ENCODE measurements at places on chromosomes 16 and 17.

- no peak for DNase-seq
Observed at GRCh38 chr16:11224096-11224893, 31.7 kb downstream of the SOCS1 start.

GRCh38 chr17:61015966-61016365 is 338.3 kb downstream of the BCAS3 start:
- no peak for DNase-seq

DNA sequence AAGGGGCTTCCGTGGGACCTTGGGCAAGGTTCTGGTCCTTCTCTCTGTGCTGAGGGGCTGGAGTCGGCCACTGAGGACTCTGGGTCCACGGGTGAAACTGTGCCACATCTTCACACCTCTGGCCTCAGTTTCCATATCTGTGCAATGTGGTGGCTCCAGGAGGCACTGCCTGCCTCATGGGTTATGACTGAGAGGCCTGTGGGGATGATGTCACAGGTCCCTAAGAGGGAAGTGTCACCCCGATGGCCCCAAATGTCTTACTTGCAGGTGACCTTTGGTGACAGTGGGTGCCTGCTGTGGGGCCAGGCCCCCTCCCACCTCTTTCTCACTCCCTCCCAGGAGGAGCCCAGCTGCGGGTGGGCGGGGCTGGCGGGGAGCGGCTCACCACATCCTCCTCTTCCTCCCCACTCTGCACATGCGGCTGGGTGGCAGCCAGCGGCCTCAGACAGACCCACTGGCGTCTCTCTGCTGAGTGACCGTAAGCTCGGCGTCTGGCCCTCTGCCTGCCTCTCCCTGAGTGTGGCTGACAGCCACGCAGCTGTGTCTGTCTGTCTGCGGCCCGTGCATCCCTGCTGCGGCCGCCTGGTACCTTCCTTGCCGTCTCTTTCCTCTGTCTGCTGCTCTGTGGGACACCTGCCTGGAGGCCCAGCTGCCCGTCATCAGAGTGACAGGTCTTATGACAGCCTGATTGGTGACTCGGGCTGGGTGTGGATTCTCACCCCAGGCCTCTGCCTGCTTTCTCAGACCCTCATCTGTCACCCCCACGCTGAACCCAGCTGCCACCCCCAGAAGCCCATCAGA is at the start of gene IL21R:
Gene IL21R, plus strand, starts transcription at position 407 of the 801 bp plus-strand sequence. CDS start 27,898 bp downstream, outside the sequence.
- DNase-seq: peak; percentile 91

GRCh38 chr16:66426112-66427035 is 721 bp upstream of the BEAN1 start:
- no peak for DNase-seq

DNA sequence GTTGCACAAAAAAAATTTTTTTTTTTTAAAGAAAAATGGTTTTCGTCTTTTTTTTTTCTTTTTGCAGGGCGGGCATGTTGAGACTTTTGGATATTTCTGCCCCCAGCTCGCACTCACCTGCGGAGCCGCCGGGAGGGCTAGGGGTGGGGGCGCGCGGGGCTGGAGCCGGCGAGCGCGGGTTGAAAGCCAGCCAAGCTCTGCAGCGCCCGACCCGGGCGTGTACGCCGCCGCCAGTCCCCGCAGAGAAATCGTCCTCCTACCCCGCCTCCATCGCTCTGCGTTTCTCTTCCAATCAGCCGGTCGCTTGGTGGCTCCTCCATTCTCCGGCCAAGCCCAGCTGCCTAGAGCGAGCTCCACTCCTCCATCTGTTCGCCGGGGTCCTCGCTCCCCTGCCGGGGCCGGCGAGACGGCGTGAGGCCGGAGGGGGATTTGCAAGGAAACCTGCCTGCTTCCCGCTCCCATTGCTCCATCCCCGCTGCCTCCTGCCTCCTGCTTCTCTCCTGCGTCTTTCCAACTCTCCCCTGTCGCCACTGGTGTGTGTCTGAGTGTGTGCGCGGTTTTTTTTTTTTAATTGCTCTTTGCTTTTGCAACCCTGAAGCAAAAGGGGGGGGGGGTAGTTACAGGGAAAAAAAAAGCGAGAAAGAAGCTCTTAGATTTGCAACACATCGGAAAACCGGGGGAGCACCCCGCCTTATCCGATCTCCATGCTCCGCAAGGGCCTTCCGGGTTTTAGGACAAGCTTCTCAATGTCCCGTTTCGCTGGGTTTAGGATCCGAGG is 1.8 kb upstream of the UBTF start:
- DNase-seq: peak; percentile 57

- no peak for DNase-seq
Observed at GRCh38 chr16:17469741-17470181, 999 bp downstream of the XYLT1 start.

- no peak for DNase-seq
Observed at GRCh38 chr16:63998-64913, 8.2 kb downstream of the RHBDF1 start.

DNA sequence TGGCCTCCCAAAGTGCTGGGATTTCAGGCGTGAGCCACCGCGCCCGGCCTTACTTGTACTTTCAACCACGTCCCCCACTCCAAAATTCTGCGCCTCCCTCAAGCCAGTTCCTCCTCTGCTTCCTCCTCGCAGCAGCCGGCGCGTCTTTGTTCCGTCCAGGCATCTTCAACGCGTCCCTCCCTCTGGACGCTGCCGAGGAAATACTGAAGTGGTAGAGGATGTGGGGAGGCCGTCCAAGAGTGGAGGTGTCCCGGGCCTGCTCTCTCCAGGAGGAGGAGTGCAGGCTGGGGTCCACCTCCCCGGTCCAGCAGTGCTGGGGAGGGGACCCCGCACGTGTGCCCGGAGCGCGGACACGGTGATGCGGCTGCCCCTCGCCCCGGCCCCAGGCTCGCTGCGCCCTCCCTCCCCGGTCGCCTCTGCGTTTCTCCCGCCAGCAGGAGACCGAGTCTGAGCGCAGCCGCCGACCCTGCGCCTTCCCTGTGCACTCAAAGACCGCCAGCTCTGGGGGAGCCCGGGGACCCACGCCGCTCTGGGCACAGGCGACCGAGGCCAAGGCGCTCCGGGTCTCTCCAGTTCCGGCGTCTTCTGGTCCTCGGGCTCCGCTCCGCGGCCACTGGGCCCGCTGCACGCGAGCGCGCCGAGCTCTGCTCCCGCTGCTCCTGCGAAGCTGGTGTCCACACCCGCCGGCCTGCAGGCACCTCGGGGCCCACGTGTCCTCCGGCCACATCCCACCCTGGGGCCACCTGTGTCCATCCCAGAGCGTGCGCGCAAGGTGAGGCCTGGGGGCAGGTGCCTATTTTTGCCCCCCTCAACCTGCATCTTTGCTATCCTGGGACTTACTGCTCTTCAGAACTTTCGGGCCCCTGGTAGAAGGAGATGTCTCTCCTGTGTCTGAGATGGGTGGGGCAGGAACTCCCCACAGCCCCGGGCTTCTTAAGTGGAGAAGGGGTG is 31.7 kb downstream of the OSBPL7 start:
- DNase-seq: no peak

DNA sequence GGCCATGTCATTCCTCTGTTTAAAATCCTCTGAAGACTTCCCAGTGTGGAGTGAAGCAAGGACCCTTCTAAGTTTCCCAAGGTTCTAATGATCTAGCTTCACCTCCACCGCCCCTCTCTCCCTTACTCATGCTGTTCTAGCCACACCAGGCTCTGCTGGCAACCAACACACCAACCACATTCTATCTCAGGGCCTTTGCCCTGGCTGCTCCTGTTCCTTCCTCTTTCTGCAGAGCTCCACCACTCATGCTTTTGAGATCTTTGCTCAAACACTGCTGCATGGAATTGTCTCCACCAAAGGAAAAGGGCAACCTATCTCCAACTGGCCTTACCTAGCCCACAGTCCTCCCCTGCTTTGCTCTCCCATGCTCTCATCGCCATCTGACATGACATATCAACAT is 128.7 kb downstream of the XYLT1 start:
- DNase-seq: no peak

DNA sequence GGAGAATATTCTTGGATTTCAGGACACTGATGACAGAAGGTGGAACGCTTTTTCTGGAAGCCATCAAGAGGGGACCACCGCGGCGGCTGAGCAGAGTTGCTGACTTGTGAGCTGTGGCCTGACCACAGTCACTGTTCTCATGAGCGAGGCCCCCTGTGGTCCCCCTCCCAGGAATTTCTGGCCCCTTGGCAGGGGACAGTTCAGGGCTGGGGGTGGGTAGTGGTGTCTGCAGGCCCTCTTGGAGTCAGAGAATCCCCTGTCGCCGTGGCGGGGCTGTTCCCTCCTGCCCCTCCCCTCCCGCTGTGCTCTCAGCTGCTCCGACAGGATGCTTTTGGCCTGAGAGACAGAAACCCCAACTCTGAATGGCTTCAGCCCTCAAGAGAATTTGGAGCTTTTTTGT is 292.0 kb downstream of the SEC14L1 start:
- DNase-seq: no peak

- DNase-seq: peak; percentile 59
Observed at GRCh38 chr17:61635913-61636432, 45.0 kb upstream of the NACA2 start.

DNA sequence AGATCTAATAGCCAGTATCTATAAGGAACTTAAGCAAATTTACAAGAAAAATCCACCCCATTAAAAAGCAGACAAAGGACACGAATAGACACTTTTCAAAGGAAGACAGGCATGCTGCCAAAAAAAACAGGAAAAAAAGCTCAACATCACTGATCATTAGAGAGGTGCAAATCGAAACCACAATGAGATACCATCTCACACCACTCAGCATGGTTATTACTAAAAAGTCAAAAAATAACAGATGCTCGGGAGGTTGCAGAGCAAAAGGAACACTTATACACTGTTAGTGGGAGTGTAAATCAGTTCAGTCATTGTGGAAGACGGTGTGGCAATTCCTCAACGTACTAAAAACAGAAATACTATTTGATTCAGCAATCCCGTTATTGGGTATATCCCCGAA is 9.6 kb downstream of the STX8 start:
- peak; percentile 30 for DNase-seq

DNA sequence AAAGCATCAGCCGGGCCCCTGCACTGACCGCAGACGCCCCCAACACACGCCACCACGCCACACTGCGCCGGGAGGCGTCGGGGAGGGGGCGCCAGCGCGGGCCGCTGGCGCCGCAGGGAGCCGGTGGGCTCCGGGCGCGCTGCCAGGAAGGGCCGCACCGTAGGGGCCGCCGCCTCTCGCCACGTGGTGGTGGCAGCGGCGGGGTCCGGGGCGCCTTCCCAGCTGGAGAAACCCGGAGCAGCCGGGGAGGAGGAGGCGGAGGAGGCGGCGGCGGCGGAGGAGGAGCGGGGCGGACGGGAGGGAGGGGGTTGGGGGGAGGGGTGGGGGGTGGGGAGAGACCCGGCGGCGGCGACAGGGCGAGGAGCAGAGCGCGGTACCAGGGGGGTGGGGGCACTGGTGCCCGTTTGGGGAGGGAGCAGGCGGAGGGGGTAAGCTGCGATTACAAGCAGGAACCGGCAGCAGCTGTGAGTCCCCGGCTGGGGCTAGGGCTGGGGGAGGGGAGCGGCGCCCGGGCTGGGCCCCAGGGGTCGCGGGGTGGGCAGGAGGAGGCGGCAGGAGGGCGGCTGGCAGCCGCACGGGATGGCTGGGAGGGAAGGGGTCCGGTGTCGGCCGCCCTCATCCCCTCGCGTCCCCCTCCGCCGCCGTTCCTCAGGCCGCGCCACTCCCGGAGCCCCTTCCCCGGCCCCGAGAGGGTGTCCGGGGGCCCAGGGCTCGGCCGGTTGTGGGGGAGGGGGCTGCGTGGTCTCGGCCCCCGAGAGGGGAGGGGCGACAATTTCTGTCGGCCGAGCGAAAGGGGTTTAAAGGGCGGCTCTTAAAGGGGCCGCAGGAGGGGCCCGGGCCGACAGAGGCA is at the start of gene TBKBP1:
Gene TBKBP1, plus strand, starts transcription at position 431 of the 850 bp plus-strand sequence. CDS start 1,952 bp downstream, outside the sequence.
- no peak for DNase-seq

- peak; percentile 61 for DNase-seq
Observed at GRCh38 chr17:16820161-16820877, 130.3 kb downstream of the CCDC144A start.

DNA sequence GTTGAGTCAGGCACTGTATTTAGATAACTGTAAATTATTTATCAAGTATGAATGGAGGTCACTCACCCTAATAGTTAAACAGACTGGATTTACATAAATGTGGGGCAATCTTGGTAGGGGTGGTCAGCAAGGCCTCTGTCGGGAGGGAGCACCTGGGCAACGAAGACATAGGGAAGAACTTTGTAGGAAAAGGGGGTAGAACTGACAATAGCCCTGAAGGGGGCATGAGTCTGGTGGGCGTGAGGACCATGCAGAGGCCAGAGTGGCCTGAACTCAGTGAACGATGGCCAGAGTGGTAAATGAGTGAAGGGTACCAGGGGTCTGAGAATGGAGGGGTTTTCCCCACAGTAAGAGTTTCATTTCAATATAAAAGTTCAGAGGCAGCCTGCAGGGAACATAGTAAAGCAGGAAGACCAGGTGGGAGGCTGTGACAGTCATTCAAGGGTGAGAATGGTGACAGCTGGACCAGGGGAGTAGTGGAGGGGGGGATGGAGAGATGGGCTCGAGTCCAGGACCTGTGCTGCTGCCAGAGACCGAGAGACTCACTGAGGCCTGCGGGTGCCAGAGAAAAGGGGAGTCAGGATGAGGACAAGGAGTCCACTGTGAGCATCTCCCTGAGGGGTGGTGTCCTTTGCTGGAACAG is 2.9 kb downstream of the C17orf67 start:
- no peak for DNase-seq

GRCh38 chr17:7842380-7843256 is 8.6 kb downstream of the KDM6B start:
- DNase-seq: peak; percentile 92

All from A172 (cell line).